Germinal center (tissue), 1 donor: ENCODE measurements at places on chromosomes 2 and 18.
A peak's percentile ranks its signal among the peaks of the same experiment; 100 is the strongest.

DNA sequence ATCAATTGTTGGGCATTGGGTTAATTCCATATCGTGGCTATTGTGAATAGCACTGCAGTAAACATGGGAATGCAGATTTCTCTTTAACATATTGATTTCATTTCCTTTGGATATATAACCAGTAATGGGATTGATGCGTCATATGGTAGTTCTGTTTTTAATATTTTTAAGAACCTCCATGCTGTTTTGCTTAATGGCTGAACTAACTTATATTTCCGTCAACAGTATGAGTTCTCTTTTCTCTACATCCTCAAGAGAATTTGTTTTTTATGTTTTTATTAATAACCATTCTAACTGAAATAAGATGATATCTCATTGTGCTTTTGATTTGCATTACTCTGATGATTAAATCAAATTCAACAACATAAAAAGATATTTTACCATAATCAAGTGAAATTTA lies 228.5 kb upstream of the FSIP2 start:
- DNase-seq, result no peak

DNA sequence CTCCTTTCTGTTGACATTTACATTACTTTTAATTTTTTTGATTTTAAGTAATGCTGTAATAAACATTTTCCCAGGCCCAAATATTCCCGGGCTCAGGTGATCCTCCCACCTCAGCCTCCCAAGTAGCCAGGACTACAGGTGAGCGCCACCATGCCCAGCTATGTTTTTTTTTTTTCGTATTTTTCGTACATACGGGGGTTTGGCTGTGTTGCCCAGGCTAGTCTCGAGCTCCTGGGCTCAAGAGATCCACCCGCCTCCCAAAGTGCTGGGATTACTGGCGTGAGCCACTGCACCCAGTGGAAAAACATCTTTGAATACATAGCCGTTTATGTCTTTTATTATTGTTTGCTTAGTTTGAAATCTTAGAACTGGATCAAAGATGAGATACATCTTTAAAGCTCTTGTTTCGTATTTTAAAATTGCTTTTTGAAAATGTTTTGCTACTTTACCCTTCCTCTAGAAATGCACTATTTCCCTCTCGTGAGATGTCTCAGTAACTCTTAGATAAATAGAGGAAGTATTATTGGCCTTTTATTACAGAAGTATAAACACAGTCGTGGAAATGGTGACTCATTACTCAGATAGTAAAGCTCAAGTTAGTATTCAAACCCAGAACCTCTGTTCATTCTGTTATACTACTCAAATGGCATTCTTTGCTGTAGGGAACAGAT lies 2.4 kb downstream of the SMCHD1 start:
- DNase-seq, result peak; percentile 34

GRCh38 chr18:5527603-5528002 lies 16.2 kb downstream of the EPB41L3 start:
- no peak for DNase-seq

DNA sequence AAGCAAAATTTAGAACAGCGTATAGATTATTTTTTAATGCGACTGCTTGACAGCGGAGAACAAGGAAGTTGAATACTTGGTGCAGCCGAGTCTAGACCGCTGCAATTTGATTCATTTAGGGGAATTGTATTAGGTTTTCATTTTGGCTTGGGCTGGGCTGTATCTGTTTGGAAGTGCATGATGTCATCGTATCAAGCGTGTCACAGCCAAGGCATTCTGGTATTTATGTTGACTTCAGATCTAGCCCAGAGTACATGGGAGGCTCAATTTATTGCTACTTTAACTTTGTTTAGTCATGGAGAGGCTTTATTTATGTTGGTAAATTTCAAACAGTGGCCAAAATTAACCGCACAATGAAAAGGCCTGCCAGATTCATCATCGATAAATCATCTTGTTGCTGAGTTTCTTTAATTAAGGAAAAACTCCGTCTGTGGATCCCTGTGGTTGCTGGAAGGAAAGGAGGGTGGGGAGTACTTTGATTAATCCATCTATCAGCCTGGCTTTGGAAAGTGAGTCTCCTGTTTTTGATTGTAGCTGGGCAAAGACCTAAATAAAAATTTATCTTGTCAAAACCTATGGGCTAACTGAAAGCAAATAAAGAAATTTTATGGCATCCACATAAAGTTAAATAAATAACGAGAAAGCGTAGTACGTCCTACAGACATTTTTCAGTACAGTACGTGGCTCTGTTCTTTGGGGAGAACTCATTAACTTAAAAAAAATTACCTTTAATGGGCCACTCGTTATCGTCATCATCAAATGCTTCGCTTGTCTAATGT lies 230.4 kb upstream of the SPRED2 start:
- DNase-seq, result no peak

DNA sequence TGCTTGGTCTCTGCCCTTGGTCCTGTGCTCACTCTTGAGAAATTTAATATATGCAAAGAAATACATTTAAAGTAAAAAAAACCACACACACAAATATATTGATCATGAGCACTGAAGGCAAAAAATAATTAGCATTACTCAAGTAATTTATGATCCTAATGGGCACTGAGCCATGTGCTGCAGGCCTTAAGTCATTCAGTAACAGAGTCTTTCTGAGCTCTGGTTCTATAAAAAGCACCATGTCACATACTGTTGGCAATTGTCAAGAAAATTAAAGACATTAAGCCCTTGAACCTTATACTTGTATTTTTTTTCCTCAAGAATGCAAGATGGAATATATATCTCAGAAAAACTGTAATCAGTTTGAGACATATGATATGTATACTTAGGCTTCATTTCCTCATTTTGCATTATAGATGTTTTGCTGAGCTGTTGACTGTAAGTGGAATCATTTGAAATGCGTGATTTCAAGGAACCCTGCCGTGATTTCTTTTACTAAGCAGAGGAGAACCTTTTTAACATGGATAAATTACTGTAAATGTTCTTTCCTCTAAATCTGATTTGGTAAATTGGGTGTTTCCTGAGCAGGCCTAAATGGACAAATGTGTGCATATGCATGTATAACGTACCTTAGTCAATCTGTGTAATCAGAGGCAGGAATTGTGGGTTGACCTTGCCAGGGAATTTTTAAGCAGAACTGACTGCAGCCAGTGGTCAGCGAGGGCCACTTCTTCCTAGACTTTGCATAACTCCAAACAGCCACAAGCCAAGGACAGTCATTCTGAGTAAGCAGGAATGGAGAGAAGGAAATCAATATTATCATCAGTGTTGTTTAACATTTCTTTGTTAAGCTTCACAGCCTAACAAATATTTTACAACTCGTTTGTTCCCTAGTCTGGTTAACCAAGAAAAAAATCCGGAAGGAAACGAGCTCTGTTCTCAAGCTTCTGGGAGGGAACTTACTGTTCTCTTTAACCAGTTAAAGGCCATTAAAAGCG lies 191.5 kb upstream of the ATP5MC3 start:
- DNase-seq, result no peak

GRCh38 chr2:99957332-99958133 lies 184.9 kb downstream of the AFF3 start:
- DNase-seq, result no peak

DNA sequence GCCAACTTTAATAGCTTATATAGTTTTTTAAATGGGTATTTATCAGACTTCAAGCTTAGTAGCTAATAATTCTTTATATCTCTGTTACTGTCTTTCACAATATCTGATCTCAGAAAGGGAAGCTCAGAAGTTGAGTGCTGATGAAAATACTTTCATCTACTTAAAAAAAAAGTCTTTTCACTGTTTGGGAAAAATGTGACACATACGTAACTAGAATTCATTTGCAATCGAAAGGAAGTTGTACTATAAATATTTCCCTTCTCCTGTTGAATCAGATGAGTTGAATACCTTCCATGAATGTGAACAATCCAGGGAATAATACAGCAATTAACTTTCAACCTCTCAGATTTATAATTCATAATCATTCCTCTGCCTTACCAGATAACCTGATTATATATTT lies 811 bp upstream of the SCG2 start:
- no peak for DNase-seq

DNA sequence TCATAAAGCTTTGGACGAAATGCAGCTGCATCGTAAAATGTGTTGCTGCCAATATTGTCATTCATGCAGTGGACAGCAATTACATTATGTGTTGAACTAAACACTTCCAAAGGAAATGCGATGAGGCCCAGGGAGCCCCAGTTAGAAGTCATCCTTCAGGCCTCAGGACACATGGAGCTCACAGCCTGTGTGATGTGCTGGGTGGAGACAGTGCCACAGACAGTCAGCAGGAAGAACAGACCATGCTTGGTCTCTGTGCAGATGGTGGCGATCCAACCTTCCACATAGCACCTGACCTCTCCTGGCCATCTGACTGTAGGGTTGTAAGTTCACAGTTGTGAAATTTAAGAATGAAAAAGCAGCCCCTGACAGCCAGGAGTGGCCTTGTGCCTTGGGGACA lies 118.3 kb upstream of the ALKAL2 start:
- DNase-seq, result no peak

DNA sequence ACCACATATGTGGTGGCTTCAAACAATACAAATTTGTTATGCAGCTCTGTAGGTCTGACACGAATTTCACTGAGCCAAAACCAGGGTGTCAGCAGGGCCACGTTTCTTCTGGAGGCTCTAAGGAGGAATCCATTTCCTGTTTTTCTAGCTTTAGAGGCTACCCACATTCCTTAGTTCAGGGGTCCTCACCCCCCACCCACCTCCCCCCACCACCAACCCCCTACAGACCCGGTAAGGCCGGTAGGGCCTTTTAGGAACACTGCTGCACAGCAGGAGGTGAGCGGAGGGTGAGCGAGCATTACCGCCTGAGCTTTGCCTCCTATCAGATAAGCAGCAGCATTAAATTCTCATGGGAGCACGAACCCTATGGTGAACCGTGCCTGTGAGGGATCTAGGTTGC lies 10.6 kb upstream of the SLC39A10 start:
- no peak for DNase-seq

GRCh38 chr18:498931-499775 lies 1.3 kb downstream of the COLEC12 start:
- no peak for DNase-seq

- DNase-seq, result no peak
Observed at GRCh38 chr2:46780411-46780800, 135.2 kb downstream of the MCFD2 start.

DNA sequence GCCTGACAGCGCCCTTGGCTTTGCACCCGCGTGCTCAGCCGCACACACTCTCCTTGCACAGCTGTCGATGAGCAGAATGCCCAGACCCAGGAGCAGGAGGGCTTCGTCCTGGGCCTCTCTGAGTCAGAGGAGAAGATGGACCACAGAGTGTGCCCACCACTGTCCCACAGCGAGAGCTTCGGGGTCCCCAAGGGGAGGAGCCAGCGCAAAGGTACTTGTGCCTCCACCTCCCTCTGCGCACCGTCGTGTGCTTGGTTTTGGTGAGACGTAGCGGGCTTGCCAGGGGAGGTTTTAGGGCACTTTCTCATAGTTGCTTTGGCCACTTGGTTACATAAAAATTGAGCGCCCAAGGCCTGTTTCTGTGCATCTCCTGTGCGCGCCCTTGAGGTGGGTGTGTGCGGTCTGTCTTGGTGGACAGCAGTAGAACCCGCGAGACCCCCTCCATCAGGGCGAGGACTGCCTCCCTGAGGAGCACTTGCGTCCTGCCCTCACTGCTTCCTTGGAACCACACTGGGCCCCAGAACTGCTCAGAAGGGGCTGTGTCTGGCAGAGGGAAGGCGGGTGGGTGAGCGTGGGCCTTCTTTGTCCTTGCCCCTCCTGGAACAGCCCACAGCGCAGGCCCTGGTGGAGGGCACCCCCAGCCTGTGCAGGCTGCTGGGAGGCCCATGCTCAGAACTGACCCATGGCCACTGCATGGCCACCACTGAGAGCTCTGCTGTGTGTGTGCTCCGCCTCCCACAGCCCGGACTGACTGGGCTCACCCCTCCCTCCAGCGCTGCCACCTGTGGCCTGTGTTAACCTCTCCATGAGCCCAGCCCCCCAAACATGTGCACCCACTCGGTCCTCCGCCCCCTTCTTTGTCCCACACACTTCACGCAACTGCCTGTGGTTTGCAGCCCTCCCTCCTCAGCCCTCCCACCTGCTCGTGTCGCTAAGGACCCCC lies 95.9 kb downstream of the DGKD start:
- no peak for DNase-seq

- DNase-seq, result no peak
Observed at GRCh38 chr2:159285929-159286708, at the start of gene WDSUB1. TSS of gene WDSUB1 (minus strand) at chr2:159286703. CDS start at chr2:159283069, 3,634 bp downstream.
